Stimulated activated CD4-positive, alpha-beta T cell treated with anti-CD3 and anti-CD28 coated beads, Interleukin-1b, Interleukin-23, amount 100 ng/mL, for 48 hours (primary cell): ENCODE measurements at places on chromosomes 1 and 21.

DNA sequence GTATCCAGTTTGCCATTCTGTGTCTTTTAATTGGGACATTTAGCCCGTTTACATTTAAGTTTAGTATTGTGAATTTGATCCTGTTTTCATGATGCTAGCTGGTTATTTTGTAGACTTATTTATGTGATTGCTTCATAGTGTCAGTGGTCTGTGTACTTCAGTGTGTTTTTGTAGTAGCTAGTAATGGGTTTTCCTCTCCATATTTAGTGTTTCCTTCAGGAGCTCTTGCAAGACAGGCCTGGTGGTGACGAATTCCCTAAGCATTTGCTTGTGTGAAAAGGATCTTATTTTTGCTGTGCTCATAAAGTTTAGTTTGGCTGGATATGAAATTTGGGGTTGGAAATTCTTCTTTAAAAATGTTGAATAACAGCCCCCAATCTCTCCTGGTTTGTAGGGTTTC, 69.2 kb upstream of the PDC start:
- DNase-seq = no peak

DNA sequence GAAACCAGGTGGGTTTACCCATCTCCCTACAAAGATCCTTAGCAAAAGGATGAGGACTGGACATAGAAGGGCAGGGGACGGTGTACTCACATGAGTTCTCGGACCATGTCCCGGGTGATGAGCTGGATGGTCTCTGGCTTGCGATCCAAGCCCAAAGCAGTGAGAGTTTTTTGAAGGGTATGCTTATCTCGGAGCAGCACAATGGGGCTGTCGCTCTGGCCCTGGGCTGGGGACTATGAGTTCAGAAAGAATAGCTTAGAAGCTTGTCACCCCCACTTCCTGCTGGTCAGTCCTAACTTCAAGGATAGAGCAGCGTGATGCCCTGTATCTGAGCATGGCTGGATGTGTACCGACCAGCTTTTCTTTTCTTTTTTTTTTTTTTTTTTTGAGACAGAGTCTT, 9.6 kb downstream of the CFAP45 start:
- no peak for DNase-seq

- no peak for DNase-seq
Measured at GRCh38 chr1:159291424-159291823, 10.7 kb upstream of the FCER1A start.

- no peak for DNase-seq
Measured at GRCh38 chr1:186500804-186501203, 39.9 kb upstream of the PDC start.

DNA sequence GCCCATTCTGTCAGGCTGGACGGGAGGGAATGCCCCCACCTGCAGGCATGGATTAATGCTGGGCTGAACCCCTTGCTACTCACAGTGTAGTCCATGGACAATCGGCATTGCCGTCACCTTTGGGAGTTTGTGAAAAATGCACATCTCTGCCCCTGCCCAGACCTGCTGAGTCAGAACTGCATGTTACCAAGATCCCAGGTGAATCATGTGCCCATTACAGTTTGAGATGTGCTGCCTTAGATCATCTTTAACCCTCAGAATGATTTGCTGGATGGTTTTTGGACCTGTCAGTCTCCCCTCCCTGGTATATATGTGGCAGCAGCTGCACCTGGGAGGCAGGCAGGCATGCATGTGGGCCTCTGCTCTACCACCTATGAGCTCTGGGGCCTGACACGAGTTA, 15.0 kb downstream of the HTR6 start:
- no peak for DNase-seq

DNA sequence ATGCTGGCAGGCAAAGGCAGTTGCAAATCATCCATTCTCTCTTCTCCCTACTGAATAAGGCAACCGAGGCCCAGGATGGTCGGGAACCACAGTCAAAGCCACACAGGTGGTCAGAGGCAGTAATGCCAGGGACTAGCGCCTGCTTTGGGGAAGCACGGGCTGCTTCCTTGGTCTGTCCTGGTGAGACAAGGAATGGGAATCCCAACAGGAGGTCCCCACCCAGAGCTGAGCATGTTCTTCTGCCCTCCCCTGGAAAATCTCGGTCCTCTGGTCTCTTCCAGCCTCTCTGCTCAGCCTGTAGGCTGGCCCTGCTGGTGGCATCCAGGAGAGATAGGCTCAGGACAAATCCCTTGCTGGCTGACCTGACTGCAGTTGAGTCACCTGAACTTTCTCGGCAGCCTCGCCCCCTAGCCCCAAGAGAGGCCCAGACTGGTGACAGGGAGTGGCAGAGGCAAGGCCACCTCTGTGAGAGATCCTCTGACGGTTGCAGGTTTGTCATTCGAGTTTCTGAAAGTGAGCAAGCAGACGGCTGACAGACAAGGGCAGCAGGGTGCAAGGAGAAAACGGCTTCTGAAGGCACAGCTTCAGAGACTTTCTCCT, 5.8 kb downstream of the OLIG1 start:
- DNase-seq = no peak

- no peak for DNase-seq
Measured at GRCh38 chr1:32150847-32151246, 28.6 kb upstream of the TXLNA start.
